IMR-90 (cell line): ENCODE measurements at places on chromosomes 4 and X. TPM values are rescaled to one million over a fixed set of nuclear protein-coding genes. Genes with fewer than 3 reads are reported as not detected.

The GAGE12E gene
- total RNA-seq, result not detected in 2 replicates

GRCh38 chr4:147054228-147054872 is 108.7 kb upstream of the TTC29 start:
- no peaks in the 10 kb centered on the region for H3K36me3 ChIP-seq
- no peaks in the 10 kb centered on the region for H3K27me3 ChIP-seq
- H3K4me1 ChIP-seq, result no peaks in the 10 kb centered on the region; the same call in 1 of the 2 replicates
- no peak overlapping the region for H3K27ac ChIP-seq

DNA sequence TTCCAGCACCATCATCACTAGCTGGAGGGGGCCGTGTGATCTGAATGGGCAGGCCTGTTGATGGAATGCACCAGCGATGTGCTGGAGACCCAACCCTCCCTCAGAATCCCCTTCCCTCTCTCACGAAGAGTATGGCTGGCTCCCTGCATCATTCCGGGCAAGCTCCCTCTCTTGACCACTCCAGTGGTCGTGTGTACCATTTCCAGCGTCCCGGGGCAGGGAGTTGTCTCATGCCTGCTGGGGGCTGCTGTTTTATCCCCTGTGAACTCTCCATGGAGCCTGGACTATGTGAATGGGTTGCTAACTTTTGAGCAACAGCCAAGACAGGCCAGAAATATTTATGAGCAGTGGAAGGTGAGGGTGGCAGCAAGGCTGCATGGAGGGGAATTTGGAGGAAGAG is 8.1 kb downstream of the CSAG1 start:
- DNase-seq, result no peak
- H3K36me3 ChIP-seq, result no peaks in the 10 kb centered on the region
- no peaks in the 10 kb centered on the region for H3K27me3 ChIP-seq
- H3K4me1 ChIP-seq, result no peaks in the 10 kb centered on the region
- H3K4me3 ChIP-seq, result no peak overlapping the region
- no peak overlapping the region for H3K27ac ChIP-seq

DNA sequence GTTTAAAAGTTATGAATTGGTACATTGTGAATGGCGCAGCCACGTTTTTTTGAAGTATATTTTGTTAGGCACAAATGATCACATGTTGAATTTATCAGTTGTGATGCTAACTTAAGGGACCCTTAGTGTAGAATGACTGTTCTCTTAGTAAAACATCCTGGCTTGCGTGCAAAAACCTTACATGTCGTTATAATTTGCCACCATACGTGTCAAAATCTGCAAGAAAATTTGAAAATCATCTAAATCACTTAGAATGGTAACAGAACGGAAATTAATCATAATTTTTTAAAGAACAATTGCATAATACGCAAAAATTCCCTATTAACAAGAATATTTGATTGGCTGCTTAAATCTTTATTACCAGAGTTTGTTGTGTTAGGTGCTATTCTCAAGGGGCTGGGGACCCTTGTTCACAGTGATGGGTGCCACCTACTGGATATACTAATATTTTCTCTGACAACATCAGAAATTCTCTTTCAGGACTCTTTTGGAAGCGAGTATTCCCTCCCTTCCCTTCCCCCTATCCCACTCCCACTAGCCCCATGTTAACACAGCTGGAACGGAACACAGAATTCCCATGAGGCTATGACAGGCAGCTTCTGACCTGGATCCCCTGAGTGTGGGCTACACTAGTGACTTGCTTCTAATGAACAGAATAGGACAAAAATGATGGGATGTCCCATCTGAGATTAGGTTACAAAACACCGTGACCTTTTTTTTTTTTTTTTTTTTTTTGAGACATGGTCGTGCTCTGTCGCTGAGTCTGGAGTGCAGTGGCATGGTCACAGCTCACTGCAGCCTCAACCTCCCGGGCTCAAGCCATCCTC is 71.8 kb downstream of the SUPT20HL2 start:
- H3K4me3 ChIP-seq, result no peak overlapping the region
- no peaks in the 10 kb centered on the region for H3K4me1 ChIP-seq
- H3K27me3 ChIP-seq, result peaks cover 4% of the 10 kb centered on the region; the same call in 1 of the 2 replicates

DNA sequence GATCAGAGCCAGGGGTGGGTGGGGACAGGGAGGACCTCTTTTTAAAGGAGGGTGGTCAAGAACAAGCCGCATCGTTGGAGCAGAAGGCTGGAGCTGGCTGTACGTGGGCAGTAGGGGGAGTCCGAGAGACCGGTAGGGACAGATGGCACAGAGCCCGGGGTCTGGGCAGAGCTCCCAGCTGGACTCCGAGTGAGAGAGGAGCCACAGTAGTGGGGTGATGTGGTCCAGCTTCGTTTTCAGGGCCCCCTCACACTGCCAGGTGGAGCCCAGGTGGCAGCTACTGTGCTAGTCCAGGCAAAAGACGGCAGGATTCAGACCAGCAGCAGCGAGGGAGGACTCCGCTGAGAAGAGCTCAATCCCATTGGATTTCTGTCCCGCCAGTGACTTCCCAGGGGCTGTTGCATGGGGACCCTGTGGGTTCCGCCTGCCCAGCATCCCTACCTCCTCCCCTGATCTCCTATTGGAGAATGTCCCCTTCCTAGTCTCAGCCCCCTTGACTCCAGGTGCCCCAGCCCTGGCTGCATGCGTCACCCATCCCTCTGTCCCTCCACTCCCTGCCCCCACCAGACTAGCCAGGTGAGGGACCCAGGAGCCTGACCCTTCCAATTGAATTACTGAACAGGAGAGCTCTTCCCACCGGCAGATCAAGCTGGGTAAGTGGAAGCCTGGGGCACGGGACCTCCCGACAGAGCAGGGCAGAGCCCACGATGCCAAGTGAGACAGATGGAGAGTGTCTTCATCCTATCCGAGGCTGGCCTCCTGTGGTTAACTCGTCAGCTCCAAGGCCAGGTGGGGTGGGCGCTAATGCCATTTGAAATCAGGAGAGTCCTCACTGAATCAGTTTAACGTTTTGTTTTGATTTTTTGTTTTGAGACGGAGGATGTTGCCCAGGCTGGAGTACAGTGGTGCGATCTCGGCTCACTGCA is 2.9 kb downstream of the ARHGAP4 start:
- peaks cover 2% of the 10 kb centered on the region for H3K4me1 ChIP-seq
- H3K36me3 ChIP-seq, result no peaks in the 10 kb centered on the region
- H3K27ac ChIP-seq, result no peak overlapping the region
- H3K4me3 ChIP-seq, result no peak overlapping the region

- no peak overlapping the region for H3K27ac ChIP-seq
- H3K4me3 ChIP-seq, result no peak overlapping the region
- peaks cover 13% of the 10 kb centered on the region for H3K4me1 ChIP-seq
- no peaks in the 10 kb centered on the region for H3K36me3 ChIP-seq
- no peaks in the 10 kb centered on the region for H3K27me3 ChIP-seq
Measured at GRCh38 chr4:25856756-25857155, 6.0 kb downstream of the SEL1L3 start.

The CDS1 gene
- under 0.01 TPM in 1 of 2 replicates, not detected in the other for total RNA-seq
